ENCODE measurements at places on chromosomes 2 and 18.

GRCh38 chr18:74511823-74512222 is 15.7 kb downstream of the CNDP2 start:
- DNase-seq, result no peak

- no peak for DNase-seq
These were observed 100.2 kb upstream of the SNTG2 start for GRCh38 chr2:850429-850828.

- no peak for DNase-seq
These were observed 52.2 kb upstream of the TMEM18 start for GRCh38 chr2:729376-729861.

DNA sequence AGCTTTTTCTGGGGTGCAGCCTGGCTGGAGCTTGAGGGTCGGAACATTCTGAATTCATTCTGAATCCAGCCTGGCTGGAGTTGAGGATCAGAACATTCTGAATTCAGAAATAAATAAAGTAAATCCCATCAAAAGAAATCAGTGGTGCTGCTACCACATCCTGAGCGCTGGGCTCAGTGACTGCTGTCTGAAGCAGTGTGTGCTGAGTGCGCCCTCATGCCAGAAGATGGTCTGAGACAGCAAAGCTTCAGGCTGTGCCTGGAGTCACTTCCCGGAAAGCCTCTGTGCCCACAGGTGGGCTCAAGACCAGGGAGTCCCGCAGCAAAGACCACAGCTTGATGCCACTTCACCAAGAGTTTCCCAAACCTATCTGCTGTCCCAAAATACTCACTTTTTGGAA is 187.9 kb downstream of the VAPA start:
- DNase-seq, result no peak

DNA sequence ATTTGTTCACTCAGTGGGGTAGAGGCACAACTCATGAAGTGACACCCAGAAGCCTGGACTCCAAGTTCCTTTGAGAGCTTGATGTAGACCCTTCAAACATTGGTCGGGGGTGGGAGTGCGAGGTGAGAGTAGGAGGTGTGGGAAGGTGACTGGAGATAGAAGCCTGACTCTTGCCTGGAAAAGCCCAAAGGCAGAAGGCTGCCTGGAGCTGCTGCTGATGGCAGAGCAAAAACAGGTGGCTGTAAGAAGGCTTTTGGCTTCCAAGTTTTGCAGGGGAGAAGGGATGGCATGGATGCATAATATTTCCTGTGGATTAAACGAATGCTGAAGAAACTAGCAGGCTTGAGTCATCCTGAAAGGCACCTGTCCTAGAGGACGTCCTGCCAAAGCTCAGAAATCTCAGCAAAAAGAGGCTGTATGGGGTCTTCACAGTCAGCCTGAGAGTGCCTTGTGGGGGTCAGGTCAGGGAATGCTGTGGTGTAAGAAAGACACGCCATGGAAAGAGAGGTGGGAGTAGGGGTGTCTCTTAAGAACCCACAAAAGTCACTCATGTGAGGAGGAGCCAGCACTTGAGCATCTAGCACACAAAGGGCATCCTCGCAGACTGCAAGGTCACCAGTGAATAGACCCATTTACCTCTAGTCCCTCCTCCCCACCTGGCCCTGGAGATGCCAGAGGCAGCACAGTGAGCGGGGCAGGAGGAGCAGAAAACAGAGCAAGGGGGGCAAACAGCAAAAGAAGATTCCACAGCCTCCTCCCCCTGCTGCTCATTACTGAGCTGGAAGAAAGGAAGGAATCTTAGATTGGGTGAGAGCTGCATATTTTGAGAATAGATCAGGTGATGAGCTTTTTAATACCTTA is 37.5 kb downstream of the FASTKD2 start:
- DNase-seq, result no peak

- no peak for DNase-seq
These were observed 6.5 kb upstream of the CYBRD1 start for GRCh38 chr2:171515672-171516298.

DNA sequence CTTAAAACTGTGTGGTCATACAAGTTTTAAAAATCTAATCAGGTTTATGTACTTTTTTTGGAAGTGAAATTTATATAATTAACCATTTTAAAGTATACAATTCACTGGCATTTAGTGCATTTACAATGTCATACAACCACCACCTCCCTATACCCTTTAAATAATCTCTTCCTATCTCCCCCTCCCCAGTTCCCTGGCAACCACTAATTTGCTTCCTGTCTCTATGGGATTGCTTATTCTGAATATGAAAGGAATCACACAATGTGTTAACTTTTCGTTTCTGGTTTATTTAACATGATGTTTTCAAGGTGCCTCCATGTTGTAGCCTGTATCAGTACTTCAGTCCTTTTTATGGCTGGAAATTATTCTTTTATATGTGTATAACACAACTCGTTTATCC is 19.4 kb downstream of the CHMP3 start:
- no peak for DNase-seq

- no peak for DNase-seq
These were observed 47.0 kb downstream of the UGP2 start for GRCh38 chr2:63888490-63889402.

DNA sequence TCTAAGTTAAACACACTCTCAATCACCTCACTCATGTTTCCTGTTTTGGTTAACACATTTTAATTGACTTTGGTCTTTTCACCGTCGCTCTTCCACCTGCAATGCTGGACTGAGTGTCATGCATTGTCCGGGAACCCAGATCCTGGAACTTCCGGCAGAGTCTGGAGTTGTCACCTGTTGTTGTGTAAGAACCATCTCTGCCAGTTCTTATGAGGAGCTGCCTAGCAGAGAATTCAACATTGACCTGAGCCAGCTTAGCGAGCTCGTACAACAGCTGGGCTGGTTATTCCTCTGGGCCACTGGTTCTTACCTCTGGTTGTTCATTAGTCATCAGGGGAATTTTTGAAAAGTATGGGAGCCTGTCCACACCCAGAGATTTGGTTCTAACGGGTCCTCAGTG is 75.7 kb downstream of the BCL2L11 start:
- no peak for DNase-seq

- no peak for DNase-seq
These were observed 37.7 kb upstream of the RTN4 start for GRCh38 chr2:55087936-55088335.

DNA sequence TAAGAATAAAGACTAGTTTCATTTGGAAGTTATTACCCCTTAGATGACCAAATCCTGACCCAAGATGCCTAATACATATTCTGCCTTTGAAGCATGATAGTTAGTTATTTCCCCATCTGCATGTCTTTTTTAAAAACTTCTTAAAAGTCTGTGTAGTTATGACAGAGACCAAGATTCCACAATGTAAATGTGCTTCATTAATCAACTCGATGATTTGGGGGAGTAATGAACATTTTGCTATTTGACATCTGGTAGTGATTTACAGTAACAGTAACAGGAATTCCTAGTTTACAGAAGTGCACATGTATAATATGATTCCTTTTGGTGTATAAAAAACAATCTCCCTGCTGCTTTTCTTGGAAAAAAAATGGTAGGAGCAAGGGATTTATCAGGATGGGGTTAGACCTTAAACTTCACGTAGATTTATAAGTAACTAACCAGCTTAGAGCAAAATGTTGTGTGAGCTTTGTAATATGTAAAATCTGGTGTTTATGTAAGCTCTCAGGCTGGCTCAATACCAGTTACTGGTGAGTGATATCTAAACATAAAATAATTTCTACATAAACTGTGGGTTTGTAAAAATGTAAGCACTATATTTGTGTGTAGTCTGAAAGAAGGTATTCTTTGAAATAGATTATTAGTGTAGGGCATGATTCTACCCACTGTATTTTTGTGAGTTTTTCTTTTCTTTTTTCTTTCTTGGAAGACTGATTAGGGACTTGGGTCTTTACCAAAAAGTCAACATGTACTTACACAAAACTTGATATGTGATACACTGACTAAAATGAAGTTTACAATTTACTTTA is 641.6 kb downstream of the EPHA4 start:
- no peak for DNase-seq

- DNase-seq, result no peak
These were observed 189.9 kb downstream of the CD226 start for GRCh38 chr18:69757733-69758132.

DNA sequence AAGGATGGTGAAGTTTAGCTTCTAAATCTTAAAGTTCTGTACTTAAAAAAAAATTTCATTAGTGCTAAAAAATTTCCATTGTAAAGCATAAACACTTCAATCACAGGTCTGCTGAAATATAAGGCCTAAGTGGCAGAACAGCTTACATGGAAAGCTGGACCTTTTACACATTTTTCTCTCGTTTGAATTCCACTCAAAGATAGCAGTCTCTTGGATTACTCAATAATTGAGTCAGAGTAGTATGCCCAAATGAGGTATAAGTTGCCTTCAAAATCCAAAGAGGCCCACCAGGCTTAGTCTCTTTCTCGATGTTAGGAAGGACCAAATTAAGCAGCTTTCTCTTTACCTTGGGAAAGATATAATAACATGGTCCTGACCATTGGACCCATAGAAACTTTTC is 220.4 kb upstream of the CWC22 start:
- no peak for DNase-seq

- DNase-seq, result no peak
These were observed 15.9 kb upstream of the ZBTB14 start for GRCh38 chr18:5311301-5311989.

GRCh38 chr18:55546851-55547704 is 40.9 kb downstream of the TCF4 start:
- no peak for DNase-seq
